ENCODE measurements at places on chromosomes 5 and 9.

GRCh38 chr9:128412120-128412790 is 8.4 kb upstream of the CERCAM start:
- peak; percentile 35 for DNase-seq

GRCh38 chr9:99807956-99808355 is 13.7 kb upstream of the NR4A3 start:
- DNase-seq, result no peak

DNA sequence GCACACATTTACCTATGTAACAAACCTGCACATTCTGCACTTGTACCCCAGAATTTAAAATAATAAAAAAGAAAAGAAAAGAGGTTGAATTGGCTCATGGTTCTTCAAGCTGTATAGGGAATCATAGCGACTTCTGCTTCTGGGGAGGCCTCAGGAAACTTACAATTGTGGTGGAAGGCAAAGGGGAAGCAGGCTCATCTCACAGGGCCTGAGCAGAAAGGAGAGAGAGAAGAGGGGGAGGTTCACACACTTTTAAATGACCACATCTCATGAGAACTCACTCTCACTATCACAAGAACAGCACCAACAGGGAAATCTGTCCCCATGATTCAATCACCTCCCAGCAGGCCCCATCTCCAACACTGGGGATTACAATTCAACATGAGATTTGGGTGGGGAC is 214.6 kb downstream of the CDK5RAP2 start:
- no peak for DNase-seq

- no peak for DNase-seq
Measured at GRCh38 chr5:115565233-115565632, 20.7 kb upstream of the FEM1C start.

GRCh38 chr5:25764733-25765132 is 1120.0 kb upstream of the CDH10 start:
- no peak for DNase-seq

DNA sequence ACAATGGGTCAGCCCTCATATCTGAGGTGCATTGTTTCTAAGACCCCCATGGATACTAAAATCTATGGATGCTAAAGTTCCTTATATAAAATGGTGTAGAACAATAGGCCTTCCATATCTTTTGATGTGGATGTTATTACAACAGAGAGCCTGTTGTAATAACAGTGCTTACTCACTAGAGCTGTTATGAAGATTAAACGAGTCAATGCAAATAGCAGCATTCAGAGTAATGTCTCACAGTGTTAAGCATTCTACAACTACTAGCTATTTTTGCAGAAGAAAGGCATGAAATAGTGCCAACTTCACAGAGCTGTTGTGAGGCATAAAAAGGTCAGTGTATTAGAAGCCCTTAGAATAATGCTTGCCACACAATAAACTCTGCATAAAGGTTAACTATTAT is 13.0 kb downstream of the CHSY3 start:
- no peak for DNase-seq

GRCh38 chr9:98795970-98796363 is 388 bp downstream of the ANKS6 start:
- no peak for DNase-seq

DNA sequence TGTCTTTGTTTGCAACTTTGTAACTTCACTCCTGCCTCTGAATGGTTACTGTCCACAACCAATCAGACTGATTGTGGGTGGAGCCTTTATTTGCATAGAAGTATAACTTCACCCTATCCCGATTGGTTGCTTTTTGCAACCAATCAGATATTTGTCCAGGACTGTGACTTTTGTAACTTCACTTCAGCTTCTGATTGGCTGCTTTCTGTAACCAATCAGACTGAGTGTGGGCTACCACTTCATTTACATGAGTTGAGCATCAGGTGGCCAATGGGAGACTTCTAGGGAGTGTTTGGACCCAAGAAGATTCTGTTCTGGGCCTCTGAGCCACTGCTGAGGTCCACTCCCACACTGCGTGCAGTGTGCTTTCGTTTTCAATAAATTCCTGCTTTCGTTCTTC is 1810.7 kb upstream of the CDH6 start:
- no peak for DNase-seq

- DNase-seq, result no peak
Measured at GRCh38 chr5:6125781-6126180, 252.6 kb downstream of the MED10 start.

DNA sequence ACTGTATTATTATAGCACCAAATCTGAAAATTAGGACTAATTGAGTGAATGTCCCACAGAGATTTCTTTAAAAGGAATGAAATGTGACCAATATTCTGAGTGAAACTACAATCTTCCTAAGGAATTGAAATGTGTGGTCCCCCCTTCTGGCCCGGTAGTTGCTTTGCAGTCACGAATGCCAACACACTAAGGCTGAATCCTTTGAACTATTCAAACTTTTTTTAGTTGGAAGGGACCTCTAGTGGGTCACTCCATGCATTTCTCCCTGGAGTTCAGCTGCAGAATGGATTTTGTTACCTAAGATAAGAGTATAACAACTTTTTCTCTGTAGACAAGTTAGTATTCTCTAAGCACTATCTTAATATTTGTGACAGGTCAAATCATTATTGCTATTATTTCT is 2.8 kb downstream of the CDH6 start:
- DNase-seq, result no peak

All from heart left ventricle (tissue), 16 donors.